ENCODE measurements at places on chromosomes 2 and 18. TPM values are rescaled to one million over a fixed set of nuclear protein-coding genes. Genes with fewer than 3 reads are reported as not detected.

DNA sequence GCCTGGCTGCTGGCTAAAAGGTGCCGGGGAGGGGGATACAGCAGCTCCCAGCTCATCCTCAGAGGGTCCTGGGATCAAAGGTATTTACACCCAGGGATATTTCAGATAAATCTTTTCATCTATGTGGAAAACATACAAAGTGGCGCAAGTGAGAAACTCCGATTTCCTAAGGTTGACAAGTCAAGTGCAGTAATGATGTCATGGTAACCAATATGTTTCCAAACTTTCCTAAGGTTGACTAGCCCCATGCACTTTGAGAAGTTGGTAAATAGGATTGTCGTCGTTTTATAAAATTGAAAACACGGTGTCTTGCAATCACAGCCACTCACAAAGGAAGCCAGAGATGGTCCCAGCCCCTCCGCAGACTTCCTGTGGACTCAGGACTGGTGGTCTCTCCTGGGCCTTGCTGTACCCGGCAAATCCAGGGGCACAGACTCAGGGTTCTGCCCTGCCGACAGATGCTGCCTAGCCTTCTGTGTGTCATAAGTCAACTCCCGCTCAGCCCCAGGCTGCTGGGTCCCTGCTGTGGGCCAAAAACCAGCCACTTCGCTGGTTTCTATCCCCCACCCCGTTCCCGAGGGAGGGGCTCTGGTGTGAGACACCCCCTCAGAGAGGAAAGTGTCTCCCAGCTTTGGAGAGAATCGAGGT lies 111.2 kb upstream of the PPP1CB start:
- DNase-seq: no peak

DNA sequence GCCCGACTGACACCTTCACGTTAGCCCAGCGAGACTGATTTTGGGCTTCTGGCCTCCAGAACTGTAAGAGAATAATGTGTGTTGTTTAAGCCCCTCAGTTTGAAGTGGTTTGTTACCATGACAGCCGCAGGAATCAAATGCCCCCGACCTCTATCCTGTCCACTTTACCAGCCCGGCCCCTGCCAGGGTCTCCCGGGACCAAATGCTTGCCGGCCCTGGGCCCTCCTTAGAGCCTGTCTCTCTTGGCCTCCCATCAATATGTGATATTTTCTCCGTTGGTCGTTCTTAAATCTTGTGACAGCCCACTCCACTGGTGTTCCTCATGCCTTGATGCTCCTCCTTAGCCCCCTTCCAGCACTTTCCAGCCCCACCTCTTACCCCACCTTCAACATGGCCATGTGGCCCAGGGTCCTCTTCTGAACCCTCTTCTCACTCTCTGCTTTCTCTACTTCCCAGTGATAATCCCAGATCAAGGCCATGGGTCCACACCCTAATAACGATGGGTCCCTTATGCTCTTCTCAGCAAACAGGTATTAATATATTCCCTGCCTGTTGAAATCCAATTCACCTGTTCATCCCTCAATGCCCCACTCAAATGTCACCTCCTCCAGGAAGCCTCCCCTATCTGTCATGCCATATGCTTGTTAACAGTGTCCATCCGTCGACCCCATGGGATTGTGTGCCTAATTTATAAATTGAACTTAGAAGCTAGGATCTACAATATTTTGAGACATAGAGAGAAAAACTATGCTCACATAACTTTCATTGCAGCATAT lies 192.8 kb downstream of the ZFP36L2 start:
- DNase-seq: peak; percentile 42

DNA sequence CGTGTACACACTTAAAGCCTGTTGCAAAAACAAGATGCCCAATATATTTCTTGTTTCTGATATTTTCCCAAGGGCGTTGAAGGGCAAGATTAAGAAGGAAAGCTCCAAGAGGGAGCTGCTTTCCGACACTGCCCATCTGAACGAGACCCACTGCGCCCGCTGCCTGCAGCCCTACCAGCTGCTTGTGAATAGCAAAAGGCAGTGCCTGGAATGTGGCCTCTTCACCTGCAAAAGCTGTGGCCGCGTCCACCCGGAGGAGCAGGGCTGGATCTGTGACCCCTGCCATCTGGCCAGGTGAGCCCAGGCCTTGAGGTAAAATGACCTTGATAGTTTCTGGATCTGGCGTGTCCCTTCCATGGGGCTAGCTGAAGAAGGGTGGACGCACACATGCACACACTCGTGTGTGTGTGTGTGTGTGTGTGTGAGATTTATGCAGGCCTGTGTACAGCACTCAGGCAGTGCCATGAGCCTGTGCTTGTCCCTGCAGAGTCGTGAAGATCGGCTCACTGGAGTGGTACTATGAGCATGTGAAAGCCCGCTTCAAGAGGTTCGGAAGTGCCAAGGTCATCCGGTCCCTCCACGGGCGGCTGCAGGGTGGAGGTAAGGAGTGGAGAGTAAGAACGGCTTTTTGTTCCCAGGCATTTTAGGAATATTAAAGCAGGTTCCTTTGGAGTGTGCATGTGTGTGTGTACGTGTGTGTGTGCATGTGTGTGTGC lies 23.6 kb downstream of the MLPH start:
- no peak for DNase-seq

Gene CCDC148
- total RNA-seq: not detected

Gene SLC5A7
- total RNA-seq: 2.9 TPM

DNA sequence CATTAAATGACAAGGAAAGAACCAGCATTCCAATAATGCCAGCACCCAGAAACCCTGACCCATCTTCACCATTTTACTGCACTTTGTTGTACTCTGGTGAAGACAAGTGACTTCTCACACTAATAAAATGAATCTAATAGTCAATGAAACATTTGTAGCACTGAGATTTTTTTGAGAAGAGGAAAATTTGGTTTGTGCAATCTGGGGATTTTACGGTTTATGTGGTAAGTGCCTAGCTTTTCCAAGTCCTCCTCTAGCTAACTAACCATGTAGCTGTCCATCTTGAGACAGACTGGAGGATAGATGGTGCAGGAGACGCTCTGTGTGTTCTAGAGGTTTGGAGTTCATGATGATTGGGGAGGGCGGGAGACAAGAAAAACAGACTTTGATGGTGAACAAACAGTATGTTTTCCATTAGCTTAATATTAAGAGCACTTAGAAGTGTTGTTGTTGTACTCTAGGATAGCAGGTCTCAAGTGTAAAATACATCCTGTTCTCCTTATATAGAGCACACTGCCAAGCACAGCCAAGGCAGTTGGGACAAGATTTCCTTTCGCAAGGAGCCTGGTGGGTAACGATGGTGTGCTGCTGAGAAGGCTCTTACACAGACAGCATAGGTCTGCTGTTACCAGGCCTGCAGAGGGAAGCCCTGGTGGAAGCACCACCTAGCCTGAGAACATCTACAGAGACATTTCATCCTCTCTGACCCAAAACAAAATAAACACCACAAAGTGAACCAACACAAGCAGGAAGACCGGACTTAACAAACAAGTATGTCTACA lies 83.7 kb downstream of the BCL11A start:
- DNase-seq: no peak

Gene KCNG3
- total RNA-seq: 1.8 TPM

DNA sequence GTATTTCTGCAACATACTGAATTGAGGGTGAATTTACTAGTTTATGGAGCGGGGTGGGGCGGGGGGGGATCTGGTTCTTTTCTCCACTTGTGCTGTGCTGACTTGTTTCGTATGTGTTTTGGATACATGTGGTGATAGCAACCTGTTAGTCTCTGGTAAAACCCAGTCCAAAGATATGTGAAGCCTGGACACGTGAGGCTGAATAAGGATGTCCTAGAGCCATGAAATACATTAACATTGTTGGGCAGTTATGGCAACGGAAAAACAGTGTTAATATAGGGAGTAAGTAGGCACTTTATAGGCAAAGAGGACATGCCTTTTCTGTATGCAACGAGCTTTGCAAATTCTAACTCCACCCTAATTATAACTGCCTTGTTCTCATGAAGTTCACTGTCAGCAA lies 42.1 kb upstream of the NEMP2 start:
- no peak for DNase-seq

GRCh38 chr2:55999790-56000189 lies 76.2 kb upstream of the EFEMP1 start:
- no peak for DNase-seq

Gene UGT1A3
- total RNA-seq: not detected

Gene CHST10
- 7.8 TPM for total RNA-seq

DNA sequence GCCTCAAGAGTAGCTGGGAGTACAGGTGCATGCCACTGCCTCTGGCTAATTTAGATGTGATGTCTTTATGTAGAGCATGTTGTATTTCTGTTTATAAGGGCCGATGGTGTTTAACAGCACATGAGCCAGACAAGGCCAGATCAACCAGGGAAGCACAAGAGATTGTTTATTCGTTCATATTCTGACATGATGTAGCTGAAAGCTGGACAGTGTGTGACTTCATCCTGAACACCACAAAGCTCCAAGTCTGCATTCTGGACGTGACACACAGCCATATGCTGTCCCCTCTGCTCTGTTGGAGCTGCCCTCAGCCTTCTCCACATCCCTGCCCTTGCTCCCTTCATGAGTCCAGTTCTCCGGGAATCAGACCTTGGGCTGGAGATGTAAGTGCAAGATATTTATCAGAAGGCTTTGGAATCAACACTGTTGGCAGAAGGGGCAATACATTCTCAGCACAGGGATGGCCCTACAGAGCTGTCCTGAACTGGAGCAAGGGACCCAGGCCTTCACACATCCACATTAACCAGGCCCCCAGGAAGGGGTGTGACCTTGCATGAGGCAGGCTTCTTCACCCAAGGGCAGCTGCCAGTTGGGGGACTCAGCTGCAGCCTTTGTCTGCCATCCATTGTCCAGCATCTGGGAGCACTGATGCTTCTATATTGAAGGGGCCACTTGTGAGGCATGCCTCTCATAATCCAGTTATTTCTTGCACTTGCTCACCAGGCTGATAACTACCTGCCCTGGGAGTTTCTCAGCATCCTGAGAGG lies 38.5 kb downstream of the EDAR start:
- no peak for DNase-seq

DNA sequence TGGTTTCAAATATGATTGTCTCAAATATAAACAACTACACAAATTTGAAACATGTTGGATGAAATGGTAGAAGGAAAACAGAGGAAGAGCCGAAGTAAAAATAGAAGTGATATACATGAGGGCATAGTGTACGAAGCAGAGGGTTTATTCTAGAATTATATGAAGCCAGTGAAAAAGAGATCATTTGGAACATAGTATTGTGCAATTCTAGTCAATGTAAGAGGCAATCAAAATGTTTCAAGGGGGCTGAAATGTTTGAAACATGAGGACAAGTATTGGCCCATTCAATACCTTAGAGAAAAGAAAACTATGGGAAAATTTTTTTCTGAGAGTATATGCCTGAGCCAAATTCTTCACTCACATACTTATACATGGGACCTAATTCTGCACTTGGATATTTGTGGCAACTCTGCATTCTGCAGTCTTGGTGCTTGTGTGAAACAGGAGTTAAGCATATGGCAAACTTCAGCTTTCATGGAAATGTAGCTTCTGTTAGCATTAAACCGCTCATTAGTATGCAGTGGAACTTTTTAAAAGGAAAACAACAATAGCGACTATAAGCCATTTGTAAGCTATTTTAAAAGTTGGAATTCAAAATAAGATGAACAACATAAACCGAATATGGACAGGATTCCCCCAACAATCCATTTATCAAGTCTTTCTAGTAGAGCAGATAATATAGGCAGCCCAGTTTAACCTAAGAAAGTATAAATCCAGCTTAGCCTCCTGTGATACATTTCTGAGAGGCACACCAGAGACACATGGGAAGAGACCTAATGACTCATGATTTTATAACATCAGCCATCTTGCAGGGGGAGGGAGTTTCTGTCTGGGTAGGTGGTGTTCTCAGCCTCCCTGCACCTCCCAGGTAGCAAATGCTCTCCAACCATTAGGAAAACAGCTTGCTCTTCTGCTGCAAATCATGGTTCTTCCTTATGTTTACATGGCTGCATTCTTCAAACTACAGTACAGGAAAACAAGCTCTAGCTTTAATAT lies 197.8 kb downstream of the PAX3 start:
- no peak for DNase-seq

Gene SAG
- not detected for total RNA-seq

Gene SLC1A4
- total RNA-seq: 11.4 TPM

GRCh38 chr18:78496079-78496478 lies 483.5 kb upstream of the SALL3 start:
- DNase-seq: peak; percentile 66

Gene LRRTM1
- total RNA-seq: 2.1 TPM
